ENCODE measurements at places on chromosomes 11 and 22. TPM values are rescaled to one million over a fixed set of nuclear protein-coding genes. Genes with fewer than 3 reads are reported as not detected.
A peak's percentile ranks its signal among the peaks of the same experiment; 100 is the strongest.

DNA sequence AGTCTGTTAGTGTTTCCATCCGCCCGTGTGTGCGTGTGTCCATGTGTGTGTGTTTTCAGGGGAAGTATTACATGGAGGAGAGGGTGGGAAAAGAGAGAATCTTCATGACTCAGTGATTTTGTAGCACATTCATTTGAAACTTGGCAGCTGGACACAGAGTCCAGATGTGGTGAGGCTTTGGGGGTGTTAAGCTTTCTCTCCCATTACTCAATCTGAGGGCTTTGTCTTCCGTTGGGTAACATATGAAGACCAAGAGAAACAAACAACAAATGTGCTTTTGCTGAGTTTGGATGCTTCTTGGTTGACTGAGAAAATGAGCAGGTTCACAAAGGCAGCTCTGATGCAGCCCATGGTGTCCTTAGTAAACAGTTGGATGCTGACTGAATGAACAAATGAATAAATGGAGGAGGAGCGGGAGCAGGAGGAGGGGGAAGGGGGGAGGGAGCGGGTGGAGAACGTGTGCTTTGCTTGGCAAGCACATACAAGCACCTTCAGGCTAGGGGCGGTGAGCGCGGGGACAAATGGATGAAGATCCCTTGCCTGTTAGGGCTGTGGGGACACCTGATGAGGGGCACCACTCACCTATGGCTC, 104.3 kb downstream of the ST3GAL4 start:
- H3K27ac ChIP-seq: no peak overlapping the region
- H3K27me3 ChIP-seq: peaks cover 23% of the 10 kb centered on the region
- no peak overlapping the region for H3K4me3 ChIP-seq
- H3K4me1 ChIP-seq: peaks cover 4% of the 10 kb centered on the region
- DNase-seq: no peak
- no peaks in the 10 kb centered on the region for H3K36me3 ChIP-seq

GRCh38 chr11:17229481-17230152, 21.8 kb upstream of the PIK3C2A start:
- no peak overlapping the region for H3K27ac ChIP-seq
- no peak overlapping the region for H3K4me3 ChIP-seq
- no peaks in the 10 kb centered on the region for H3K27me3 ChIP-seq
- no peaks in the 10 kb centered on the region for H3K36me3 ChIP-seq

DNA sequence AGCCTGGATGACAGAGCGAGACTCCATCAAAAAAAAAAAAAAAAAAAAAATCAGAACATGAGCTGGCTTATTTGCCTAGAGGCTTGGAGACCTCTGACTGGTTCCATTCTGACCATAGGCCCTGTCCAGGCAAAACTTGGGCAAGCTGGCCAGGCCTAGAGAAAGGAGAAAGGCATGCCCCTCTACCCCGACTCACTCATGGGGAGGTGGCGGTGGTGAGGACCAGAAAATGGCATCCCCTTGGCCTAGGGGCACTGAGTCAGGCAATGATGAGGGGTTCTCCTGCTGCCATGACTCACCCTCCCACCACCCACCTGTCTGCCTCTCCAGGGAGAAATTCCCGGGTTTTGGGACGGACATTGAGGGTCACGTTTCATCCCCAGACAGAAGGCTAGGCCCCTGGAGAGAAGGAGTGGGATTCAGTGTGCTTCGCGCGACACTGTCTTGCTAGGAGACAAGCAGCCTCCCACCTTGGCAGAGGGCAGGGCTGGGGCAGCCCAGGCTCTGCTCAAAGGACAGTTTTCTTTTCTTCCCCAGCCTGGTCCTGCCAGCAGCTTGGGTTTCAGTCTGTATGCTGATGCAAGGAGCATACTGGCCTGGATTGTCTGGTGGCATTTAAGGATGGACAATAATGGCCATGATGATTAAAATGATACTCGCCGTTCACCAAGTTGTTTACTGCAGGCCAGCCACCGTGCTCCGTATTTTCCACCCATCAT, 17.2 kb downstream of the TOB2 start:
- no peak for DNase-seq
- no peaks in the 10 kb centered on the region for H3K27me3 ChIP-seq
- peaks cover 22% of the 10 kb centered on the region for H3K4me1 ChIP-seq
- peaks cover 16% of the 10 kb centered on the region for H3K36me3 ChIP-seq

- DNase-seq: no peak
- H3K4me3 ChIP-seq: no peak overlapping the region
- no peaks in the 10 kb centered on the region for H3K27me3 ChIP-seq
- H3K27ac ChIP-seq: peak overlapping the region; percentile 88
- H3K4me1 ChIP-seq: peaks cover 49% of the 10 kb centered on the region
Observed at GRCh38 chr11:117816151-117816741, 8.3 kb downstream of the FXYD2 start.

DNA sequence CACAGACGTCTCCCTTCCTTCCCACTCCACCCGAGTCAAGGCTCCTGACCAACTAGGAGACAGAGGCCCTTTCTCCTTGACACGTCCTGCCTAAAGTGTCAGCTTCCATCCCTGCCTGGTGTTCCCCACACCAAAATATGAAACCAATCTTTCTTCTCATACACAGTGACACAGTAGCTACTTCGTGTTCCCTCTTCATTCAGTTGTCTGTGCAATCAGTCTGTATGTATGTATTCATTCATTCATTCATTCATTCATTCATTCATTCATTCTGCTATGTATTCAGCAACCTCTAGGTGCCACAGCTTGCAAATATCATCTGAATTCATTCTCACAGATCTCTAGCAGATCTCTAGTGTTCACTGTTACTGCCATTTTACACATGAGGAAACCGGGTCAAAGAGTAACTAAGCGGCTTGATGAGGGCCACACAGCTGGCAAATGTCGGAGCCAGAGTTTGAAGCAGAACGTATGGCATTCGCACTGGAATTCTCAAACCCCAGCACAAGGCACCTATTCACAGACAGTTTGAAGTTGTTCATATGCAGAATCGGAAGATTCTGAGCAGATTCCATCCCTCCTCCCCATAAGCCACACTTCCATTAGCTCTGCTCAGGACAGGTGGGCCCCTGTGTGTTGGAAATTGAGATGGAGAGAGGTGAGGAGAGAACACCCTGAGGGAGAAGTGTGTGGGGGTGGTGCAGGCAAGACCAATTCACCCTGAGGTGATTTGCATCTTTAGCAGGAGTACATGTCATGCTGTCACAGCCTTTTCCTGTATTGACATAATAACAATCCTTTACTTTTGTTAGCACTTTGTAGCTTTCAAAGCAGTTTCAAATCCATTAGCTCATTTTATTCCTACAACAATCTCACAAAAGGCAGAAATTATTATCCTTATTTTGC, 275.7 kb downstream of the ST3GAL4 start:
- H3K4me3 ChIP-seq: no peak overlapping the region
- DNase-seq: no peak
- H3K27me3 ChIP-seq: no peaks in the 10 kb centered on the region
- no peaks in the 10 kb centered on the region for H3K4me1 ChIP-seq
- no peak overlapping the region for H3K27ac ChIP-seq

MS4A15 gene
- total RNA-seq: not detected

SREBF2 gene
- total RNA-seq: 71.9 TPM

HTR3B gene
- total RNA-seq: not detected

Data from T-cell (primary cell).